Activated CD8-positive, alpha-beta memory T cell treated with anti-CD3 and anti-CD28 coated beads for 4 hours (primary cell): ENCODE measurements at places on chromosomes 16 and 17.

GRCh38 chr17:28370744-28371103, 617 bp upstream of the VTN start:
- DNase-seq, result no peak

GRCh38 chr16:85616607-85617321, 3.6 kb downstream of the GSE1 start:
- no peak for DNase-seq

GRCh38 chr17:13272296-13272695, 254.5 kb upstream of the ELAC2 start:
- no peak for DNase-seq

DNA sequence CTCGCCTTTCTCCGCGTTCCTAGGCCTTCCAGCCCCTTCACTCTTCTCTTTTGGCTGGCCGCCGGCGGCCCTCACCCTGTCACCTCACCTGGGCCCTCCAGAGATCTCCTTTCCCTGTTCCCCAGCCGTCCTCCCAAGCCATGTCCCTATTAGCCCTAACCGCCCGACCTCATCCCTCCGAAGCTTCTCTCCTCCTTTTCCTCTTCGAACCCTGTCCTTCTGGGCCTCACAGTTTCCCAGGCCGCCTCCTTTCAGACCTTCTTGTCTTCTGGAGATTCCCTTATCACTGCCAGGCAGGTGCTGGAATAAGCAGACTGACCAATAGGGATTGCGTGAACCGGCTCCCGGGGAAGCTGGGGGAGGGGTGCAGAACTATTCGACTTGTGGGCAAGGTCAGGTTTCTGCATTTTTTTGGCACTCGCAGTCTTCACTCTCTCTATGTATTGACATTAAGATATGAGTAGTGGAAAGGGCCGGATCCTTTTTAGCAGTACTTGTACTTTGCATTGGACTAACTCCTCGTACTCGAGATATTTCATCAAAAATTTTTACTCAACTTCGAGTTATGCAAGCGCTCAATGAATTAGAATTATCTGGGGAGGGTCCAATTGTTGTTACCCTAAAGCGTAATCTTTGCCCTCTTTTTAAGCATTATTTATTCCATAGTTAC, 690 bp downstream of the RHOT1 start:
- no peak for DNase-seq

GRCh38 chr16:66432429-66432828, 5.3 kb downstream of the BEAN1 start:
- DNase-seq, result no peak
